ENCODE measurements at places on chromosomes 6 and 20. TPM values are rescaled to one million over a fixed set of nuclear protein-coding genes. Genes with fewer than 3 reads are reported as not detected.

DNA sequence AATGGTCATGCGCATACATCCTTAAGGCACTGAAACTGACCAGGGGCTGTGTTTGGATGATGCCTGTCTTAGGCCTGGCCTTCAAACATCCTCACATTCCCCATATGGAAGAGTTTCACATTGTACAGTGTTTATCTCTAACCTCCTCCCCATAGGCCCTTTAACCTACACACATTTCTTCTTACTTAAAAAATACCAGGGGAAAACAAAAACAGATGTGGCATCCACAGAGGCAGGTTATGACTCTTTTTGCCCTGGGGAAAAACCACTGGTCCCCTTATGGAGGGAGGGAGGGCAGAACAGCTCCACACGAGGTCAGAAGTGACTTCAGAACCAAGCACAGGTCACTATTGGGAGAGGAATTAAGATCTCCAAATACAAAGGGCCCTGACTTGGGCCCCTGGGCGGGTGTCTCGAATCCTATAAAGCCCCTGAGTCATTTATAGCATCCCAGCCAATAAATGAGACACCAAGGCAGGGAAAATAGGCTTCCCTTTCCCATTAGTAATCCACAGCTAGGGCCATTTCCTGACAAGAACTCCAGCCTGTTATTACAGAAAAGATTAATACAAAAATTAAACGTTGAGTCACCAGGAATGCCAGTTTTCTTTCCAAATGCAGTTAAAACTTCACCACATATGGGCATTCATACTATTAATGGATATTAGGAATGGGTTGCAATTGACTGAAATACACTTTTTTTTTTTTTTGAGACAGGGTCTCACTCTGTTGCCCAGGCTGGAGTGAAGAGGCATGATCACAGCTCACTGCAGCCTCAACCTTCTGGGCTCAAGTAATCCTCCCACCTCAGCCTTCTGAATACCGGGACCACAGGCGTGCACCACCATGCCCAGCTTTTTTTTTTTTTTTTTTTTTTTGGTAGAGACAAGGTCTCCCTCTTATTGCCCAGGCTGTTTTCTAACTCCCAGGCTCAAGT is 107.2 kb downstream of the ATP9A start:
- DNase-seq, result no peak

DNA sequence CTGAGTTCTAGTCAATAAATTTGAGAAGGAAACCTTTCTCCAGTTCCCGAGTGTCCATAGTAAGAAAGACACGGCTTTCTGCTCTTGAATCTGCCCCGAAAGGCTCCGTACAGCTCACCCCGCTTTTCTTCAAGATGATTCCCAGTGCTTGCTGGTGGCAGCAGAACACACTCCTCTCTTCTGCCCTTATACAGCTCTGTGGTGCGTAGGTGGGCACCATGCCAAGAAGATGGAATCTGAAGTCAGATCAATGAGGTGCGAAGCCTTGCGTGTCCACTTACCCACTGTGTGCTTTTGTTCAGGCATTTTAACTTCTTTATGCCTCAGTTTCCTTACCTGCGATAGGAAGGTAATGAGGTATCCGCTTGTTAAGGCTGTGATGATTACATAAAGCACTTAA is 142.2 kb downstream of the WDR27 start:
- no peak for DNase-seq

DNA sequence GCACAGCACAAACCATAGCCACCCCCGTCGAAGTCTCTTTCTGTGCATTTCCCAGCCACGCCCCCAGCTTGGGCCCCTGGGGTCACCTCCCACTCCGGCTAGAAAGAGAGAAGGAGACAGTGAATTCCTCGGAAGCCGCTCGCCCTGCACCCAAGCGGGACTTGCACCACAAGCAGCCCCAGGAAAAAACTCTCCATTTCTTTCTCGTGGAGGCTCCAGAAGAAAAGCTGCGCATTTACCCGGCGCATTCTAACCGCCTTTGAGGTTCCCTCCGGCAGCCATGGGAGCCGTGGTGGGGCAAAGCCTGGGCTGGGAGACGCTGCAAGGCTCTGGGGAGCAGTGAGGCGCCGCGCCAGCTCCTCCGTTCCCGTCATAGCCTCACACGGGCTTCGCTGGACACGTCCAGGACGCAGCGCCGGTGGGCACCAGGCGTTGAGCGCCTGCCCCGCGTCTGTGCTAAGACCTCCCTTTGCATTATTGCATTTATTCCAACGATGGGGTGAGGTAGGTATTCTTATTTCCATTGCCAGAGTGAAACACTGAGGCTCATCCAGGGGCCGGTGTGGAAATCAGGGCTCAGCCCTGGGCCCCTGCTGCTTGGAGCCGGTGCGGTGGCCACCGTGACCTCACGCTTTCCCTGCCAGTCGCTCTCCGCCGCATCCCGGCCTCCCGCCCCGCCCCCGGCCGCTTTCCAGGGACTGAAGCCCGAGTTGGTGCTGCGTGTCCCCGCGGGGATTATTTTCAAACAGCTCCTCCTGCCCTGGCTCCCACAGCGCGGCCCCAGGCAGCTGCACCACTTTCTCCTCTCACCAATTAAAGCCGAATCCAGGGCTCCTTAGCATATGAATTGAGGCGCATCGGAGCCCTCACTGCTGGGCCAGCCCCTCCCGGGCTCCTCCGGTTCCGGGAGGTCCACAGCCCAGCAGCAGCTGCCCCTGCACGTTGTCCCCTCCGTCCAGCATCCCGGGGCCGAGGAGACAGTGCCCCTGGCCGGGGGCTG is 148.3 kb upstream of the AFDN start:
- peak; percentile 54 for DNase-seq

- DNase-seq, result no peak
These were observed 738.2 kb downstream of the CD109 start for GRCh38 chr6:74434171-74434570.

DNA sequence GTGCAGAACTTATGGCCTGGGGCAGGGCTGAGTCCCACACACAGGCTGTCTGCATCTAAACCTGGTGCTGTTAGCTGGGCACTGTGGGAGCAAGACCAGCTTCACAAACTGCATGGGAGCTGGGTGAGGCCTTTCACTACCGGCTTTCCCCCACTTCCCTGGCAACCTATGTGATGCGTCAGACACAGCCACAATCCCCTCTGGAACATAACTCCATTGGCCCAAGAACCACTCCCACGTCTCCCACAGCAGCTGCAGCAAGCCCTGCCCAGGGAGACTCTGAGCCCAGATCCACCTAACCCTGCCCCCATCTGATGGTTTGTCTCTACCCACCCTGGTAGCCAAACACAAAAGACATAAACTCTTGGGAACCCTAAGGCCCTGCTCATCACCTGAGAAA is 9.3 kb downstream of the WDR27 start:
- DNase-seq, result no peak

DNA sequence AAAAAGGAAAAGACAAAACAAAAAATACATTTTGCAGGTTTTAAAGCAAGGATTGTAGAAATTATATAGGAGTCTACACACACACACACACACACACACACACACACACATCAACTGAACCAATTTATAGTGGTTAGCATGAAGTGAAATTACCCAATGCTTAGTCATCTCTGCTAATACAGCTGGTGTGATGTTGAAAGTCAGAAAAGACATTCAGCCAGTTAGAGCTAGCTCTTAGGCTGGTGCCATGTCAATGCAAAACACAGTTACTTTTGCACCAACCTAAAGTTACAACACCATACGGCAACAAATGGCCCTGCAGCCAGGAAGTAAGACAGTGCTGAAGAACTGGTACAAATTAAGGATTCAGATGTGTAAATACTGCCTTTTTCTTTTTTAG is 15.2 kb downstream of the FAM210B start:
- no peak for DNase-seq

DNA sequence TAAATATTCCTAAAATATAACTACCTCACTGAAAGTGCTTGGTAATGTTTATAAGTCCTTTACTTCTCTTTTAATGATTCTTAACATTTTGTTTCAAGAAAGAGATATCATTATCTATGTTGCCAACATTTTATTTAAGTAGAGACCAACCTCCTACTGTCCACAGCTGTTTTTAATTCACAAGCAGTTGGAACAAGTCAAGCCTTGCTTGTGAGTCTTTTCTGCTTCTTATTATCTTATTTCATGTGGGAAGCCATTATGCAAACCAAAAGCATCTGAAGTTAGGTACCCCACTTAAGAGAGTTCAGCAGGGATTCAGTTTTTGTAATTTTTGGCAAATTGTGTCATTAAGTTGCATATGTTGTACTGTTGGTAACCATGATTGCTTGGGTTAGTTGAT is 1714.5 kb downstream of the GRIK2 start:
- no peak for DNase-seq

DNA sequence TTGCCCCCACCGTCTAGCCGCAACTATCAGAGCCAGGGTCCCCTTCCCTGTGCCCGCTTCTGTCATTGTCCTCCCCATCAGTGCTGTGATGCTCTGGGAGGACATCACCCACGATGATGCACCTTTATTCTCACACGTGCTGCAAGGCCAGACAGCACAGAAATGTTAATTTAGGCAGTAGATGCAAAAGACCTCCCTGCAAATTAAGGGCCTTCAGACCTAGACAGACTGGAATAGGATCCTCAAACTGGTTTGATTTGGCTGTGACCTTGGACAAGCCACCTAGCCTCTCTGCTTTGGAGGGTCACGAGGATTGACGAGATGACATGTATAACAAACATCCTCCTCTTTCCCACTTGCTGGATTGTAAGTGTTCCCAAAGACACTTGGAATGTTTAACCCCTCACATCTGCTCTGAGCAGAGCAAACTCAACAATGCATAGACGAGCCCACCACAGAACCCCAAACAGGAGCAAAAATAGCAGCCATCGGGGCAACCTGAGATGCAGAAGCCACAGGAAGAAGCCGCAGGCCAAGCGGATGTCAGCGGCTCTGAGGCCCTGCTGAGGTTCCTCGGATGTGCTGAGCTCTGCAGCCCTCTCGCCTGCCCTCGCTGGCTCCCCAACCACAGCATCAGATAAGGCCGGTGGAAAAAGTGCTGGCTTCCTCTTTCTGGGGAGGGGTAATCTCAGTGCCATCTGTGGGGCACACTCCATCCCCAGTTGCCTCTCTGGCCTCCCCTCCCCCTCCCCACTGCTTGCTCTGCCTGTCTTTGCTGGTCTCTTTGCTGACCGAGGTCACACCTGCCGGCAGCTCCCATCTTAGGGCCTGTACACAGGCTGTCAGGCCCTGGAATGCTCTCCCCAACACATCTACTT is 35.3 kb downstream of the TOX2 start:
- DNase-seq, result no peak

- no peak for DNase-seq
These were observed 551 bp downstream of the TREML2 start for GRCh38 chr6:41200296-41200900.

DNA sequence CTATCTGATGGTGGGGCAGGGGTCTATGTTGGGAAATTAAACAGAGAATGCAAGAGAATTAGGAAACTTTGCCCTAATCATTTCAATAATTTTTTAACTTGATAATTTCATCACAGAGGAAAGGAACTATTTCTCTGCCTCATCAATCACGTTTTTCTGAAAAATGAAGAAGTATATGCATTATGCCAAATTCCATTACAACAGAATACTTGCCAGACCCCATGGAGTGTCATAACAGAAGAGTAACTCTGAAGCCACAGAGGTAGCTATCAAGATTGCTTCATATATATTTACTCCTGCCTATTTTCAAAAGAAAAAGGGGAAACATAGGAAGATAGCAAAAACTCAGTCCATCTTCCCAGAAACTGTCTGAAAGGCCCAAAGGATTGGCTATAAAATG is 5.7 kb upstream of the USP49 start:
- DNase-seq, result no peak

GRCh38 chr6:83707829-83708545 is 914 bp downstream of the SNAP91 start:
- DNase-seq, result peak; percentile 13

DNA sequence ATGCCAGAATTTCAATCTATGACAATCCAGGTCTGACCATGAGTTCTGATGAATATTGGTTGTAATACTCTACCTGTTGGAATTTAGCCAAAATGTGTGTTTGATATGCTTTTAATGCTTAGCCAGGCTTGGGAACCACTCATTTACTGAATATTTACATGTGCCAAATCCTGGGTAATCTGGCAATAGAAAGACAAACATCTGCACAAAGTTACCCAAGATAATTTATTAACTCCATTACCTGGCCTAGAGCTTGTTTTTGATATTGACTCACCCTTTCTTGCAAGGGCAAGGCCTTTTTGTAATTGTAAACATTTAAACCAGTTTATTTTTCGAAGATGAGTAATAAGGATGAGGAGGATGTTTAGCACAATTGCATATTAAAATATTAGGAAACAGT is 13.5 kb upstream of the CD2AP start:
- no peak for DNase-seq

- no peak for DNase-seq
These were observed 80.7 kb upstream of the MRAP2 start for GRCh38 chr6:83952830-83953229.

DNA sequence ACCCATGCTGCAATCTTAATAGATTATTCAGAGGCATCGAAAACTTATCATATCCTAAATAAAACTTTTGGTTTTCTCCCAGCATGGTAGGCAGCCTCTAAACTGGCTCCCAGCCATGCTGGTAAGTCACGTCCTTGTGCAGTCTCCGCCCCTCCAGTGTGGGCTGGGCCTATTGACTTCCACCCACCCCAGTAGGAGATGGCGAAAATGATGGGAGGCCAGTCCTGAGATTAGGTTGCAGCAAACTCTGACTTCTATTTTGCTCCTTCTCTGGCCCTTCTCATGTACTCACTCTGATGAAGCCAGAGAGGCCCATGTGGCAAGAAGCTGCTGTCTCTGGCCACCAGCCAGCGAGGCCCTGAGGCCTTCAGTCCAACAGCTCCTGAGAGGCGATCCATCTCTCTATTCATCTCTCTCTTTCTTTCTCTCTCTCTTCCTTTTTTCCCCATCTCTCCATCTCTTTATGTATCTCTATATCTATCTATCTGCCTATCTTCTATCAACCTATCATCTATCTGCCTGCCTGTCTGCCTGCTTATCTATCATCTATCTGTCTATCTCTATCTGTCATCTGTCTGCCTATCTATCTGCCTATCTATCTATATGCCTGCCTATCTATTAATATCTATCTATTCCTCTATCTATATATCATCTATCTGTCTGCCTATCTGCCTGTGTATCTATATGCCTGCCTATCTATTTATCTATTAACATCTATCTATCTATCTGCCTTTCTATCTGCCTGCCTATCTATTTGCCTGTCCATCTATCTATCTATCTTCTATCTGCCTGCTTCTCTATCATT is 52.7 kb upstream of the STX16 start:
- DNase-seq, result no peak

DNA sequence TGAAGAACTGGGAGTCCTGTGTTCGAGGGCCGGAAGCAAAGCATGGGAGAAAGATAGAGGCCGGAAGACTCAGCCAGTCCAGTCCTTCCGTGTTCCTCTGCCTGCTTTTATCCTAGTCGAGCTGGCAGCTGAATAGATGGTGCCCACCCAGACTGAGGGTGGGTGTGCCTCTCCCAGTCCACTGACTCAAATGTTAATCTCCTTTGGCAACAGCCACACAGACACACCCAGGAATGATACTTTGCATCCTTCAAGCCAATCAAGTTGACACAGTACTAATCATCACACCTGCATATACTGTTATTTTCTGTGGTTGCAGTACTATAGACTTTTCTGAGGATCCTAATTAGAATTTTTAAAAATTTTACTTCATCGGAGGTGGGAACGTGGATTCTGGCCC is 21.3 kb downstream of the PCMTD2 start:
- no peak for DNase-seq

GRCh38 chr6:106256201-106256968 is 69.2 kb downstream of the ATG5 start:
- no peak for DNase-seq

- DNase-seq, result no peak
These were observed 260.0 kb downstream of the DHX35 start for GRCh38 chr20:39222101-39222500.

The HEBP2 gene
- total RNA-seq, result 73.2 TPM

The RFX6 gene
- total RNA-seq, result 28.7 TPM

The GPR6 gene
- not detected for total RNA-seq

The HEY2 gene
- 2.3 TPM for total RNA-seq

The ANGPT4 gene
- not detected for total RNA-seq

The EFCAB8 gene
- total RNA-seq, result 0.29 TPM
